SJCRH30 (cell line): ENCODE measurements at places on chromosomes 6 and 20.

- DNase-seq, result peak; percentile 48
Measured at GRCh38 chr20:51631011-51631950, 88.8 kb upstream of the NFATC2 start.

DNA sequence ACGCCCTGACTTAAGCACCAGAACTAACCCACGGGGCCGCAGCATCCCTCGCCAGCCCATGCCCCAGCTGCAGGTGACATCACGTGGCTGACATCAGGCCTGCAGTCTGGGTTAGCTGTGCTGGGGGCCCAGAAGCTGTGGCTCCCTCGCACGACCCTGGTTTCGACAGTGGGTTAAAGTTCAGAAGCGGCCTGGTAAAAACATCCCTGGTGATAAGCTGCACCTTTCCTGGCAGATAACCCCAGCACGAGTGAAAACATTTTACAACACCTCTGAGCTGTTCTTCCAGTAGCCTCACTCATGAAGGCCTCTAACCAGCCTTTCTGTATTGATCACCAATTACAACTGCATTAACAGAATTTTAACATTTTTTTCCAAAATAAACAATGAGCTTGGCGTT lies 136.4 kb upstream of the RREB1 start:
- DNase-seq, result no peak

- peak; percentile 75 for DNase-seq
Measured at GRCh38 chr6:144285798-144286502, 815 bp downstream of the UTRN start.

- no peak for DNase-seq
Measured at GRCh38 chr20:14913896-14914620, 576.6 kb upstream of the FLRT3 start.

DNA sequence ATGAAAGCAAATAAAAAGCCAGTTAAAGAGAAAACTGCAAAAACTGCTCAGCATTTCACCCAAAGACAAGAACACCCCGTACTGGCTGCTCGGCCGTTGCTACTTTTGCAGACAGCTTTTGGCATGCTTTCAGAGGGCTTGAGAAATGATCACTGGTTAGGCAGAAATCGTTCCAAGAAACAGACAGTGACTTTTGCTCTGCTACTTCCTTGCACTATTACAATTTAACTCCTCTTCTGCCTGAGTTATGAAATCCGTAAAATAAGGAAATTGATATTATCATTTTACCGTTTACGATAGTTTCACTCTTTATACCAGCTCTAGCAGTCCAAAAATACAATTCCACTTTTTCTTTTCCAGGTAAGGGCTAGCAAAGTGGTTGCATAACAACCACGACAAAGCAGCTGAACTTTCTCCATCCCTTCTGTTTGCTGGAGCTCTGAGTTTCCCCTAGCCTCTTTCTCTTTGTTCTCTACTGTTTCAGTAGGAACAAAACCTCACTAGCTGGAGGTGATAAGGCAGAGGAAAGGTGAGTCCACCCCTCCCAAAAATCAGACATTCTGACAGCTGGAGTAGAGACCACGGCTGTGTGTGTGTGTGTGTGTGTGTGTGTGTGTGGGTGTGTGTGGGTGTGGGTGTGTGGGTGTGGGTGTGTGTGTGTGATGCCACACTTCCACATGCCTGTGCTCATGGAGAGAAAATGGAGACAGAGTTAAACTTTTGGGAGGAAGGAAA lies 191.8 kb upstream of the RREB1 start:
- no peak for DNase-seq

GRCh38 chr20:57985278-57985677 lies 243.2 kb downstream of the ANKRD60 start:
- DNase-seq, result no peak

DNA sequence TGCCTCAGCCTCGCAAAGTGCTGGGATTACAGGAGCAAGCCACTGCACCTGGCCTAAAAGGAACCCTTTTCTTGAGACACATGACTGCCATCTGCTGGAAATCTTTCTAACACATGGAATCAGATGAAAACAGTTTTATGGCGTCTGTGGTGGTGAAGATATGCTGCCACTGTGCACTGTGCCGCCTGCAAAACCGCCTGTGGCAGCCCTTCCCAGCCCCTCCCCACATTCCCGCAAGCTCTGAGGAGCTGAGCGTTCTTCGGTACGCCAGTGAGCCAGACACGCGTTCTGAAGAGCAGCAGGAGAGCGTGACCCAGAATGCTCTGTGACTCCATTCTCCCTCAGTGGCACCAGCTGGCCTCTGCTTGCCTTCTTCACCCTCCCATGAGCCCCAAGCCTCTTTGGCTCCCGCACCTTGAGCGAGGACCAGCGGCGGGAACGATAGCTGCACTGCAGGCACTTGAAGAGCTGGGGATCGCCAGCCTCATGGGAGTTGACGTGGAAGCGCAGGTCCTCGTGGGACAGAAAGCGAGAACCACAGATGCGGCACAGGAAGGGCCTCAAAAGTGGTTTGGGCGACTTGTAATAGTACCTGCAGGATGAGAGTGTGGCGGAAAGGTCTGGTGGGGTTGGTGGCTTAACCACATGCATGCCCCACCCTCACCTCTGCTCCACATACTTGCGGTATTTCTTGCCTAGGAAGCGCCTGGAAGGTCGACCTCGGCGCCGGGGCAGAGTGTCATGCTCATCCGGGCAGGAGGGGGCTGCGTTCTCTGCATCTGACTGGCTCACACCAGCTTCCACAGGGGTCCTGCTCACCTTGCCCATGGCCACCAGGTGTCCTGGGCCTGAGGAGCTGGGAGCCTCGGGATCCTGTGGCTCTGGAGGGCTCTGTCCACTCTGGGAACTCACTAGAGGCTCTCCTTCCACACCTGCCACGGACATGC lies 8.7 kb downstream of the ZNF335 start:
- peak; percentile 75 for DNase-seq

GRCh38 chr20:41443691-41444090 lies 77.1 kb upstream of the EMILIN3 start:
- DNase-seq, result no peak

GRCh38 chr20:50932691-50933280 lies 1.5 kb upstream of the ADNP start:
- DNase-seq, result no peak

DNA sequence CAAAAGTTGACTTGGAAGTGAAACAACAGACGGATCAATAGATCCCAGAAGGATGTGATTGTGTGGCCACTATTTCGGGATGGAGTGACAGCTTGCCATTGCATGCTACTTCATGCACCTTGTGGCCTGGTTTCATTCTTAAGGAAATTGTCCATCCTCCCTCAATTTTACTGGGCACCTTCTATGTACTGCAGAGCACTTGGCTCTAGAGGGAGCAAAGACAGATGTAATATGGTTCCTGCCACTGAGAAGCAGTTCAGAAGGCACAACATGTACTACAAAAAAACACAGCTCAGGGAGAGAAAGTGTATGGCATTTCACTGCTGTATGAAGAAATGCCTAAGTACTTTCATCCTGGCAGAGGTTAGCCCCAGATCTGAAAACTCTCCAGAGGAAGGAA lies 91.9 kb downstream of the FOXA2 start:
- no peak for DNase-seq

GRCh38 chr6:52595000-52595795 lies 18.3 kb upstream of the TRAM2 start:
- DNase-seq, result peak; percentile 78

DNA sequence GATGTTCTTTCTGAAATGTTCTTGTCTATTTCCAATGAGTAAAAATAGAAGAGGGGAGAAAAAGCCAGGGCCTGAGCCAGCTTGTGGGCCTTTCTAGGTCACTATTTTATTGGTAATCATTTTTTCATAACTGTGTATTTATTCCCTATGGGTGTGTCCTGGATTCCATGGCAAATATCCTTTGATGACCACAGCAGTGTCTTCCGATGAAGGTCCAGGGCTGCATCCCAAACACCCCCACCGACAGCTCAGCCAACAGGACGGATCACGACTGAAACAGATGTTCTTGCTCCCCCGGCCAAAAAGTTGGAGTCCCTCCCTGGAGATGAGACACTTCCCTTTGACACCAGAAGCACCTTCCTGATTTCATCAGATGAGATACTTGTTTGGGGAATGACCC lies 105.4 kb upstream of the PLEKHG1 start:
- DNase-seq, result no peak

- DNase-seq, result peak; percentile 70
Measured at GRCh38 chr20:33947709-33948295, 45.9 kb upstream of the RALY start.

DNA sequence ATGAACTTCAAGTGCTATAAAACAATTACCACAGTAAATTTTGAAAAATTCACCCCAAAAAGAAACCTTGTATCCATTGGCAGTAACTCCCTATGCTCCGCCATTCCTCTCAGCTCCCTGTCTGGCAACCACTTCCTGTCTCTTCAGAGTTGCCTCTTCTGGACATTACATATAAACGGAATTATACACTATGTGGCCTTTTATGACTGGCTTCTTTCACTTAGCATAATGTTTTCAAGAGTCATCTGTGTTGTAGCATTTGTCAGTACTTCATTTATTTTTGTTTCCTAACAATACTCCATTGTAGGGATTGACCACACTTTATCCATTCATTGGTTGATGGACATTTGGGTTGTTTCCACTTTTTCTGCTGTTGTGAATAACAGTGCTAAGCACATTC lies 50.1 kb downstream of the CEP43 start:
- no peak for DNase-seq

GRCh38 chr6:159908535-159908934 lies 17.7 kb downstream of the MAS1 start:
- DNase-seq, result no peak

GRCh38 chr6:83867527-83868161 lies 8.2 kb downstream of the CYB5R4 start:
- peak; percentile 46 for DNase-seq

GRCh38 chr6:41080621-41081020 lies 7.8 kb downstream of the NFYA start:
- DNase-seq, result no peak

DNA sequence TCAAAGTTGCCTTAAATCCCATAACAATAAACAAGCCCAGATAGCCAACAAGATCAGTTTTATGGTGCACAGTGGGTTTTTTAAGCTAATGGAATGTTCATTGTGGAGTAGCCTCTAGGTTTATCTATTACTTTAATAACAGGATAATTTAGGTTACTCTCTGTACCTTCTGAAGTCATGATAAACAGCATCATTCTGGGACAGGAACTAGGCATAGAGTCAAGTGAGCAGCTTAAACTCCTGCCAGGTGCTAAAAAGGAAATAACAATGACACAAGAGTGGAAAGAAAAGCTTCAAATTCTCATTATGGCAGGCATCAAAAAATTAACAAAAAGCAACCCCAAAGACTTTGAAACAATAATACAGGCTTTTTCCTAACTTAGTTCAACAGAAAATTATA lies 228.8 kb downstream of the HACE1 start:
- no peak for DNase-seq

- DNase-seq, result no peak
Measured at GRCh38 chr6:89787660-89788328, 31.8 kb downstream of the MDN1 start.

- DNase-seq, result no peak
Measured at GRCh38 chr6:124613031-124613430, 349.2 kb upstream of the RNF217 start.
